ENCODE measurements at places on chromosomes 16 and 17. TPM values are rescaled to one million over a fixed set of nuclear protein-coding genes. Genes with fewer than 3 reads are reported as not detected.

DNA sequence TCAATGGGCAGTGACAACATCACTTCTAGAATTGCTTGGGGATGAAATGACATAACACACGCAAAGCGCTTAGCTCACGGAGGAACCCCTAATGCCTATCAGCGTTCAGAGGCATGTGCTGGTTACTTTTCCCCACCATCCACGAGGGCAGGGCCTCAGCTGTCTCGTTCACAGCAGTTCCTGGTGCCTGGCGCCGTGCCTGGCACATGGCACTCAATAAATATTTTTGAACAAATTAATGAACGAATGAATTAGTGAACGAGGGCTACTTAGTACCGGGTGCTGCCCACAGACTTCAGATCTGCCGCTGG, 14.1 kb upstream of the CIBAR2 start:
- no peak for DNase-seq

Gene TBC1D3B
- 5.7 TPM for total RNA-seq

DNA sequence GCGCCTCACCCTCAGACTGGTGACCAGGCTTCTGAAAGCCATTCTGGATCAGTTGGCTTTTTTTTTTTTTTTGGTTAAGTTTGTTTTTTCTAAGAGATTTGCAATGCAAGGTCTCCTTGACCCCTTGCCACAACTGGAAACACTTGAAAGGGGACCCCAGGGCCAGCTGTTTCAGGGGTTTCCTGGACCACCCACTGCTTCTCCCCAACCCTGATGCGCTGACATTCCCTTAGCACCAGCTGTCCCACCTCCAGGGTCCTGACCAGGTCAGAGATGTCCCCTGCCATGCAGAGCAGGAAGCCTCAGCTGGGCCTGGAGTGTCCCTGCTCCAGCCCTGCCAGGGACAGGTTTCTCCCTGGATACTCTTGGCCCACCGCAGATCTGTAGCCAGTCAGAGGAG, 8.1 kb upstream of the MRPL58 start:
- no peak for DNase-seq

Gene MFAP4
- total RNA-seq: 2.8 TPM

Gene FZD2
- 0.18 TPM for total RNA-seq

DNA sequence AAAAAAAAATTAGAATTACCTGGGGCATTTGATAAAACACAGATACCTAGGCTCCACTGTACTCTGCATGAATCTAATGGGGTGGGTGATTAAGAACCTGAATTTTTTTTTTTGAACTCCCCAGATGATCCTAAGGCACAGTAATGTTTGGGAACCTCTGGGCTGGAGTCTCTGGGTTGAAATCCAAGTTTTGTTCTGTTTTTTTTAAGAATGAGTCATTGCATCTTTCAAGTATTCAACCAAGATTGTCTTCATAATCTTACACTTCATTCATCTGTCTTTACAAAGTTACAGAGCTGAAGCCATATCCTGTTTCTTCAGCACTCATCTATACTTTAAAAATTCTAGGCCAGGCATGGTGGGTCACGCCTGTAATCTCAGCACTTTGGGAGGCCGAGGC, 52.6 kb downstream of the PIGL start:
- DNase-seq: no peak

Data from left lobe of liver (tissue), 2 donors.